NCI-H2029 (cell line): ENCODE measurements at places on chromosomes 4 and X.
A peak's percentile ranks its signal among the peaks of the same experiment; 100 is the strongest.

DNA sequence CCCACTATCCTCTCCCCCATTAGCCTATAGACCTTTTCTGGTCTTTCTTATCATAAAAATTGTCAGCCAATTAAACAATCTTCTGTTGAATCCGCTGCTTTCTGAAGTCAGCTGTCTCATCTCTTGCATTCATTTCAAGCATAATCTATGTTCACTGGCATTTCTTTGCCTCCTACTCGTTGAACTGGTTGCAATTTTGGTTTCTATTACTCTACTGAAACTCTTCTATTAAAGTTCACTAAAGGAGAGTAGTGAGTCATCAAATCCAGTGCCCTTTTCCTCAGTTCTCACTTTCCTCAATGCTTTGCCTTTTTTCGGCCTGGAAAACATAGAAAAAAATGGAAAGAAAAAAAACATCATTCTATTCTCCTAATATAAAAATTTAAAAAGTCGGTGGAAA lies 23.9 kb upstream of the CXCL13 start:
- DNase-seq: no peak

- DNase-seq: no peak
Measured at GRCh38 chr4:169160825-169161224, 109.9 kb downstream of the SH3RF1 start.

DNA sequence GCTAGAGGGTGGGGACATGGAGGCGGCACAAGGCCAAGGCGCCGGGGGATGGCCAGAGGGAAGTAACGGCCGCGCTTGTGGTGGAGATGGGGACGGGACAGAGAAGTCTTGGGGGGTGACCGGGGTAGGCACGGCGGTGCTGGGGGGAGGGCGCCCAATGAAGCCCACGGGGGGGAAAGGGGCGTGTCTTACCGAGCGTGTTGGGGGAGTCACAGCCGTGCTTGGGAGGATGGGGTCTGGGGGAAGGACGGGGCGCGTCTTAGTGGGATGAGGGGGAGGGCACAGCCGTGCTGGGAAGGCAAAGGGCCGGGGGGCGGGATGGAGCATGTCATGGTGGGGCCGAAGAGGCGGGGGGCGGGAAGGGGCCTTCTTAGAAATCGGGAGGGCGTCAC lies 952 bp downstream of the ARSD start:
- no peak for DNase-seq

DNA sequence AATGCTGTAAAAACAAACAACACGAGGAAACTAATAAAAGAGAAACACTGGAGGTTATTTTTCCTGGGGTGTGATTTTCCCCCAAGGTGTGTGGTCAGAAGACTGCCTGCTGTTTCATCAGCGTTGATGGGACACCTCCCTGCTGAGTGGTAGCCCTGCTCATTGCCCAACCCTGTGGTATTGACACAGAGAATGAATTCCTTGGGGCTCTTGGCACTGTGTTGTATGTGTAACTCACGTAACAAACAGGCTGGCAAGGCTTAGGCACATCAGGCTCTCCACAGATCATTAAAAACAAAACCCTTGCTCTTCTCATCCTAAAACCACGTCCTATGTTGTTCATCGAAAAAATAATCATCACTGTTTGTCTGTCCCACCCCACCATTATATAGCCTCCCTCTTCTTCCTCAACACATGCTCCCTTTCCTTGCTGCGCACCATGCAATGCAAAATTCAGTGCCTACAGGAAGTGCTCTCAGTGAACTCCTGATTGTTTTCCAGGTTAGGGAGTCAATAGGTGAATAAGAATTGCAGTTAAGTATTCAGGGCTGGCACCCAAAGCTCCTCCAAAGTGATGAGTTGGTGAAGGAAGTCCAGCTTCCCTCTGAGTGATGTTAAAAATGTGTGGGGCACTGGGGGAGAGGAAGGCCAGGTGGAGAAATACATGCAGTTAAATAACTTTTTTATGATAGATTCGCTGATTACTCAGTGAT lies 11.4 kb upstream of the PUDP start:
- DNase-seq: peak; percentile 10

GRCh38 chr4:111016416-111016815 lies 393.5 kb upstream of the PITX2 start:
- no peak for DNase-seq

DNA sequence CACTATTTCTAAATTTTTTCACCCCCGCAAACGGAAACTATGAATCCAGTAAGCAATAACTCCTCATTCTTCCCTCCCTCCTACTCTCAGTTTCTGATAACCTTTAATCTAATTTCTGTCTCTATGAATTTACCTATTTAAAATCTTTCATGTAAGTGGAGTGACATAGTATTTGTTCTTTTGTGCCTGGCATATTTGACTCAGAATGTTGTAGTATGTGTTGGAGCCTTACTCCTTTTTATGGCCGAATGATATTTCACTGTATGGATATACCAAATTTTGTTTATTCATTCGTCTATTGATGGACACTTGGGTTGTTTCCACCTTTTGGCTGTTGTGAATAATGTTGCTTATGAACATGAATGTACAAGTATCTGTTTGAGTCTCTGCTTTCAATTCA lies 61.1 kb upstream of the C1GALT1C1 start:
- no peak for DNase-seq

DNA sequence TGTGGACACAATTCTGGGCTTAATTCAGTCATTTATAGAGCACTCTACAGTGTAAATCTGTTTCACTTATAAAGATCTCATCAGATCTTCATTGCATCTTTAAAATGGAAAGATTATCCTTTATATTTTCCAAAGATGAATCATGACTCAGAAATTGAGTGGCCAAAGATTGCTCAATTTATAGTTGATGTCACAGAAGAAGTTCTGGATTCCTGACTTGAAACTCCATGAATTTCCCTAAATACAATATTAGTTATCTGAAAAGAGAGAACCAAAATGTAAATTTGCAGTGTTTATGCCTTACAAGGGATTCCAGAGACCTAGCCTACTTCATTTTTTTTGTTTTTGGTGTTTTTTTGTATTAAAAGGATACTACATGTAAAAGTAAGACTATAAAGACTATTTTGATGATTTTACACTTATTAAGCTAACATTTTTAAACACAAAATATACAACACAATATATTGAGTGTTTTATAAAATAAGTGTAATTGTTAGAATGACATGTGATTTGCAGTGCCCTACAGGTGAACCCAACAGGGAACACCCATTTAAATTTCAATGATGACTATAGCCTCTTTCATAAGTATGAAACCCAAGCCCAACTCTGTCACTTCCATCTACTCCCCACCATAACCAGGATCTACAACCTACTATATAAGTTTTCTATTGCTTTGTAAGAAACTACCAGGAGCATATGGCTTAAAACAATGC lies 183.5 kb downstream of the PCDH7 start:
- no peak for DNase-seq

- no peak for DNase-seq
Measured at GRCh38 chr4:105210916-105211315, 64.2 kb downstream of the TET2 start.

DNA sequence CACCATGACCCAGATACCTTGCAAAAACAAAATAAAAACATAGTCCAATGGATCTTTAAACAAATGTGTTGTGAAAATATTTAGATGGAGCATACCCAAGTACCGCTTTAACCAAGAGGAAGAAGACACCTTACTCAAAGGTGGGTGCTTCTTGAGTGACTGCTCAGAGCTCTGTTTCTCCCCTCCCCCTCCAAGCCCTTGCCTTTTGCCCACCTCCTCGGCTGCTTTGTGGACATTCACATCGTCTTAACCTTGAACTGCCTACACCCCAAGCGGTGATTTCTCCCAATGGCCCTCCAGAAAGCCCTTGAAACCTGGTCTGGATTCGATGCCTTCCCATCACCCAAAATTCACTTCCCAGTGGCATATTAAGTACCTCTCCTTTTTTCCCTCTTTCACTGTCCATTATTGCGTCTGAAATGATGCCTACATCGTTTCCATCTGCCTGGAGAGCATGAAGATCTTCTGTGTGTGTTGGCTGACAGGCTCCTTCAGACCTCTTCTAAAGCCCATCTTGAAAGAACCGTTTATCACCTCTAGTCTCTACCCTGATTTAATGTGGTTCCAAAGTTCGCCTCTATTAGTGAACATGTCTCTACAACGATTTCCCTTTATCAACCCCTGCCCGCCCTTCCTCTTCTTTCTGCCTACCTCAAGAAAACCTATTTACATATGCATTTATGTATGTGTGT lies 968 bp downstream of the GPRIN3 start:
- no peak for DNase-seq

DNA sequence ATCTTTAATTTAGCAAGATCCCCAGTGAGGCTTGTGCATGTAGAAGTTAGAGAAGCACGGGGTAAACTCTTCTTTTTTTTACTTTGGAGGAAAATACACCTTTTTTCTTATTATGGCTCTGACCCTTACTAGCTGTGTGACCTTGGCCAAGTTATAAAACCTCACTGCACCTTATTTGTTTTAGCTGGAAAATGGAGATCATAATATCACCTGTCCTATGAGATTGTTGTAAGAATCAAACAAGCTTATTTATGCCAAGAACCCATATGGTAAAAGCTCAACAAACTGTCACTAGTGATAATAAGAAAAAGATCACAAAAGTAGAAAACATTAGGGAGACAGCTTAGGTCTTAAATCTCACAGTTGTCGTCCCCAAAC lies 126.6 kb downstream of the PTTG2 start:
- DNase-seq: no peak

- no peak for DNase-seq
Measured at GRCh38 chrX:148774276-148774675, 273.9 kb downstream of the AFF2 start.

DNA sequence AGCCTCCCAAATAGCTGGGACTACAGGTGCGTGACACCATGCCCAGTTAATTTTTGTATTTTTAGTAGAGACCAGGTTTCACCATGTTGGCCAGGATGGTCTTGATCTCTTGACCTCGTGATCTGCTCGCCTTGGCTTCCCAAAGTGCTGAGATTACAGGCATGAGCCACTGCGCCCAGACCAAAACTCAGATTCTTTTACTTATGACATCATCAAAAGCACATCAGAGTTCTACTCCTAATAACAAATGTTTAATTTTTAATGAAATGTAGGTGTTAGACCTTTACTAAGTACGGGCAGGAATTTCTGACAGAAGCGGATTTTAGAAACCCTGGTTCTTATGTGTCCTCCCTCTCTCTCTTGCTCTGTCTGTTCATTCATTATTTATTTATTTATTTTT lies 38.5 kb upstream of the ERVMER34-1 start:
- DNase-seq: no peak

- DNase-seq: no peak
Measured at GRCh38 chrX:31272472-31272775, 200.6 kb upstream of the FTHL17 start.

GRCh38 chrX:71198066-71198465 lies 25.0 kb upstream of the GJB1 start:
- DNase-seq: no peak

DNA sequence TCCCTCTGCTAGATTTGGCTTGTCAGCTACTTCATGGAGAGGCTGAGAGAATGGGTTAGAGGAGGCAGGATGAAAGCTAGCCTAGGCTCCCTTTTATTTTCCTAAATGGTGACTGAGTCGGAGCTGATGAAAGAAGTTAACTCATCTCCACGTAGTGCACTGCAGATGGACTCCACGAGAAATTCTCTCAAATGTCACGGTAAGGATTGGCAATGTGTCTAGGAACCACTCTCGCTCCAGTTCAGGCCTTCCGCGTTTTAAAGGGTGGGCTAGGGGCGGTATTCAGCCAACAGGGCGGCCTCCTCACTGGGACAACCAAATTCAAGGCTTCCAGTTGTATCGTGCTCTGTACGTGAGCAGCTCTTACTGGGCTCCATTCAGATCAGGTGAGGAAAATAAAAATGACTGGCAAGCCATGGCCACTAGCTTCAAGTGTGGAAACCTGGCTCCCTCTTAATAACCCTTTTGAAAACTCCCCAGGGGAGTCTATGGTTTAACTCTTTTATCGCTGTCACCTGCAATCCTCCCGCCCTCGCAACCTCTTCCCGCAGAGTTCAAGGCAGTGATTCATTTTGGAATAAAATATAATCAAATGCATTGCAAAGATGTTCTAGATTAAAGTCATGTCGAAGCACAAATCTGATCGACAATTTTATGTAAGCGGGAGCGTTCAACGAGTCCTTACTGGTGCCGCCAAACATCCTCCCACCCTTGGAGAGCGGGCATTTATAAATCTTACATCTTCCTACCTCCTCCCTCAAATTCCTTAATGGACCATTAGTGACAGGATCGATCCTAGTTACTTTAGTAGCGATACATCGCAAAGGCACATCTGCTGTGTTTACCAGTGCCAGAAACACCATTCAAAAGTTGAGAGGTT lies 1.2 kb downstream of the SPOCK3 start:
- DNase-seq: no peak

DNA sequence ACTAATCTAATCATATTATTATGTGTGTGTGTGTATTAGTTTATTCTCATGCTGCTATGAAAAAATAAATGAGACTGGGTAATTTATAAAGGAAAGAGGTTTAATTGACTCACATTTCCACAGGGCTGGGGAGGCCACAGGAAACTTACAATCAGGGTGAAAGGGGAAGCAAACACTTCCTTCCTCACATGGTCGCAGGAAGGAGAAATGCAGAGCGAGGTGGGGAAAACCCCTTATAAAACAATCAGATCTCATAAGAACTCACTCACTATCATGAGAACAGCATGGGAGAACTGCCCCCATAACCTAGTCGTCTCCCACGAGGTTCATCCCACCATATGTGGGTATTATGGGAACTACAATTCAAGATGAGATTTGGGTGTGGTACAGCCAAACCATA lies 190.9 kb upstream of the TAPT1 start:
- no peak for DNase-seq

DNA sequence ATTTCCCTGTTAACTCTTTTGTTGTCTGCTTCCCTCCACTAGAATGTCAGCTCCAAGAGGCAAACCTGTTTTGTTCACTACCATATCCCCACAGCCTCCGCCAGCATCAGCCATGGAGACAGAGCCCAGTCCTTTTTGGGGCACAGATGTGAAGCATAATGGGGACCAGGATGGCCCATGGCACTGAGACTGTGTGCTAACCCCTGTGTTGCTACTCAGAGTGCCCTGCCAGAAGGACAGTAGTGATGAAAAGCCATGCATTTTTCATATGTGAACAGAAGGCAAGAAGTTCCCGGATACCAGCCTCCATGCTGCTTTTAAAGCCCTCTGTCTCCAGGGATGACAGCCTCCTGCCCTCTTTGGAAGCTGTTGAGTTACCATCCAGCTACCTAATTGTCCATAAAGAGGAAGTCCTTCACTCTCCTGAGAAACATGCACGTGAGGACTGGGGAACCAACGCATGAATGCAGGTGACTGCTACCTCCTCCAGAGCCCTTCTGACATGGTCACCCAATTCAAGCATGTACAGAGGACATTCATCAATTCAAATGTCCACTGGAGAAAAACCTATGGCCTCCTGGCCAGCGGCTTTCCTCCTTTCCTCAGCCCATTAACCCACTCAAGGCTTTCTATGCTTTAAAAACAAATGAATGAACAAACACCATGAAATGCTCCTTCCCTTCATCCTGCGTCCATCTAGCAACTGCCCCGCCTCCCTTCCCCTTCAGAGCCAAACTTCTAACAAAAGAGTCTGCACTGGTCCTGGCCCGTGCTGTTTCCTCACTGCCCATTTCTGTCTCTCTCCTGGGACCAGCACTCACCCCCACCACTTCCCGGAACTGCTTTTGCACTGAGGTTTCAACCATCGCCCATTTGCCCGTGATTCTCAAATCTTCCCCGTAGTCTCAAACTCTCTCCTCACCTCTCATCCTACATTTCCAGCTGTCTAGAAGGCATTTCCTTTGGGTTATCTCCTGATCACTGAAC lies 18.0 kb downstream of the PNMA6F start:
- DNase-seq: no peak

- peak; percentile 1 for DNase-seq
Measured at GRCh38 chrX:16445166-16445752, 204.7 kb upstream of the S100G start.
